ENCODE measurements at places on chromosomes 4 and X.

GRCh38 chr4:169342906-169343564, 72.3 kb upstream of the SH3RF1 start:
- no peak for DNase-seq

DNA sequence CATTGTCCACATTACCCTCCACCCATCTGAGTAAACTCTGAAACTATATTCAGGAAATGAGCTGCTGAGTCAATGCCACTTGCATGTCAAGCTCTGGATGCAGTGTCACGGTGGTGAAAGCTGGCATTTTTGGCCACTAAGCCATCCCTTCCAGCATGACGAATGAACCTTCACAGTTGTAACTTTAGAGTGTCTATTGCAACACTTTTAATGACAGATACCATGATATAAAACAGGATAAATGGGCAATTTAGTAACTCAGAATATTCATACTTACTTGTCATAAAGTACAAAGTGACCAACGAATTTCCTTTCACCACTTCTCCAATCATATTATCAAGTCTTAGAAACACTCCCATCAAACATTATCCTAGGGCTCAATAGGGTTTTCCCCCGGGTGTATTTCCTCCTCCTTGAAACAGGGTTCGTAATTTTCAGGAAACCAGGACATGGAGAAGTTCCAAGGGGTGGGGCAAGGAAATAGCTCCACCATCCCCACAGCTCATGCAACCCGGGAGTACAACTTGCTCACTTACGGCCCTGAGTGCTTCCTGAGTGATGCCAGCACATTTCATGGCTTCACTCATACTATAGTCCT, 73.1 kb downstream of the MTHFD2L start:
- no peak for DNase-seq

- no peak for DNase-seq
These were observed 24.3 kb downstream of the ADD1 start for GRCh38 chr4:2867758-2868491.

DNA sequence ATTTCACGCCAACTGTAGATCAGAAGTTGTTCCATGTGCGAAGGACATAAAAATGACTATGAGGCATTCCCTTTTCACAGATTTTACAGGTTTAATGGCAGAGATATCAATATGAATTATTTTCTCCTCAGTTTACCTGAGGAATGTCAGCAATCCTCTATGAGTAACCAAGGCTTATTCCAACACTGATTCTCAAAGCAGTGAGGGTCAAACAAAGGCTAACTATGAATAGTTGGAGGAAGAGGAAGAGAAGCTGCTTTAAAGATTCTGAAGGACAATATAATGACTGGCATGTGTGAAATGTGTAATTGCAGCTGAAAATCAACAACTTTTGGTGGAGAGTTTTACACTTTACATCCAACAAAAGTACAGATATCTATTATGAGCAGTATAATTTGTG, 29.1 kb downstream of the NAF1 start:
- no peak for DNase-seq

- no peak for DNase-seq
These were observed 107.6 kb upstream of the PACRGL start for GRCh38 chr4:20592663-20593062.

GRCh38 chrX:149004936-149005335, 500.2 kb downstream of the IDS start:
- no peak for DNase-seq

- DNase-seq, result no peak
These were observed 140.9 kb downstream of the SHOX start for GRCh38 chrX:771536-771935.

DNA sequence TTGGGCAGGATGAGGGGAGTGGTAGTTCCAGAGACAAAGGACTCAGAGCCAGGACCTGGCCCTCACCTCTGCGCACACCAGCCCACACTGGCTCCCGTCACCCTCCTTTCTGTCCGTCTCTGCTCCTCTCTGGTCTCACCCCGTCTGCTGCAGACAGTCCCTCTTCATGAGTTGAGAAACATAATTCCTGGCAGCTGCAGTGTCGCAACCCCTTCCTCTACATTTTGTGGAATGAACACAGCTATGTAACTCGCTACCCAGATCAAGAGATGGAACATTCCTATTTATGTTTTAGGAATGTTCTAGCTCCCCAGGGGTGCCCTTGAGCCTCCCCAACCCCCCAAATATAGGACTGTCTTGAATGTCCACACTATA, 59.3 kb downstream of the SHROOM2 start:
- no peak for DNase-seq

GRCh38 chr4:174214101-174214878, 69.2 kb downstream of the FBXO8 start:
- no peak for DNase-seq

GRCh38 chr4:113411496-113411938, 350.0 kb downstream of the CAMK2D start:
- no peak for DNase-seq

GRCh38 chr4:128653527-128654444, 155.7 kb upstream of the JADE1 start:
- no peak for DNase-seq

GRCh38 chrX:153908219-153908860, 3.9 kb downstream of the AVPR2 start:
- DNase-seq, result no peak

DNA sequence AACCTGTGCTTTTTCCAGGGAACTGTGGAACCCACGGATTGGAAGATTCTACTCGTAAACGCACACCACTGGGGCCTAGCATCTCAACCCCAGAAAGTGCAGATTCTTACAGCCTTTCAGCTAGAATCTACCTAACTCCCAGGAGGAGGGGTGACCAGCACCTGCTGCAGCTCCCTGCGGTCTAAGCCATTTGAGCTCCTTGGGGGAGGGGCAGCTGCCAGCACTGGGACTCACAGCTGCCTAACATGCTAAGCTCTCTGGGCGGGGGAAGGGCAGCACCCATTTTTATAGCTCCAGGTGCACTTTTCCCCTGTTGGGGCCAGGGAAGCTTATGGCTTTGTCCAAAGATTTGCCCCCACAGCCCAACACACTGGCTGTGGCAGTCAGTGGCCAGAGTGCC, 595.7 kb upstream of the EPHA5 start:
- DNase-seq, result no peak

GRCh38 chrX:74242484-74243138, 61.4 kb upstream of the ZCCHC13 start:
- no peak for DNase-seq

DNA sequence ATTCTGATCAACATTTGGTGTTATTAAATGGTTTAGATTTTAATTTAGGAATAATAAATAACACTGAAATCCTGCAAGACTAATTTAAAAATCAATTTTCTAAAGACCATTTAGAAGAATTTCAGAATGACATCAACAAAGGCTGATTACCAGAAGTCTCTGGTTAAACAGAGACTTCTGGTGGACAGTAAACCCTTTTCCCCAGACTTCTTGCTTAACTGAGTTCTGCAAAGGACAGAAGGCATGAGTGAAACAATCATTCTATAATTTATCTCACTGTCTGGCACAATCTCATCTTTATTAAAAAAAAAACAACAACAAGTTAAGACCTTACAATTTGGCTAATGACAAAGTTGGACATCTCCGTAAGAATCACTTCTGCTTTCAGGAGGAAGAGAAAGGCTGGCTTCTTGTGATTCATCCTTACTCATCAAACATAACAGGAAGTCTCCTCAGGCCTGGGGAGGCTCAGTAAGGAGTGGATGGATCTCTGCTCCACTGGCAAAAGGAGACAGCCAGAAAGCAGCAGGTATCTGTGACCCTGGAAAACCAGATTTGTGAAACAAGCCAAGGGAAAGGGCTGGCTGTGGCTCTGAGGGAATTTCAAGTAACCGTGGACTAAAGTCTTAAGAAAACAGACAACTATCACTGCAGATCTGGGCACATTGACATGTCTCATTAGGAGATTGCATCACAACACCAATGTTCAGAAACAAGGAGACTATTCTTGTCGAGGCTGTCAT, 908 bp upstream of the TLR6 start:
- DNase-seq, result no peak

GRCh38 chr4:106317815-106318214, 1.5 kb downstream of the AIMP1 start:
- DNase-seq, result no peak

DNA sequence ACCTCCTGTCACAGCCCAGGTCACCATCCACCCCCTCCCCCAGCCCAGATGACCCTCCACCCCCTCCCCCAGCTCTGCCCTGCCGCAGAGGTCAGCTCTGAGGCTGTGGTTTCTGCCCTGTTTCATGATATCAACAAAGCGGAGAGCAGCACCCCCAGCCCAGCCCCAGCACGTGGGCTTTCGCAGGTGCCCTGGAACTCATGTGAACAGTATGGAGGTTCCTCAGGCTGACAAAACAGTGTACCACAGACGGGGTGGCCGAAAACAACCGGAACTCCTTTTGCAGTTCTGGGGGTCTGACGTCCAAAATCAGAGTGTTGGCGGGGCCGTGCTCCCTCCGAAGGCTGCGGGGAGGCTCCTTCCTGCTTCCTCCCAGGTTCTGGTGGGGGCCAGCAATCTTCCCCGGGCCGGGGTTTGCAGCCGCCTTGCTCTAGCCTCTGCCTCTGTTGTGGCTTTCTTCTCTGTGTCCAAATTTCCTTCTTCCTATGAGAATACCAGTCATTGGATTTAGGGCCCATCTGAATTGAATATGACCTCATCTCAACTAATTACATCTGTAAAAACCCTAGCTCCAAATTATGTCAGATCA, 7.9 kb upstream of the PSAPL1 start:
- DNase-seq, result no peak

DNA sequence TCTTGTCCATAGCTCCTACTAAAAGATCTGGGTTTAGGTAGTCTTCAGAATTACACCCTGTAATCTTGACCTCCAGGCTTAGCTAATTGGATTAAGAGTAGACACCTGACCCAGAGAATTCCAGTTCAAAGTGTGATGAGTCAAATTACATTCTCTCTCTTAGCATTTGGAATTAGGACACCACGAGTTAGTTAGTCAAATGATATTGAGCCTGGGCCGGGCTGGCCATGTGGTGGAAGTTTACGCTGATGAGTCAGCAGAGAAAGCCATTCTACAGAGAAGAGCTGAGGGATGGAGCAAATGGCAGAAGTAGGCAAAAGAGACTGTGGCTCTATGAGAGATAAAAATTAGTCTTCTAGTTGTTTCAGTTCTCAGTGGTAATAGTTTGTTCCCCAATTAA, 31.1 kb downstream of the CEP44 start:
- no peak for DNase-seq

GRCh38 chr4:180949424-180950213, 1293.6 kb upstream of the TENM3 start:
- no peak for DNase-seq

DNA sequence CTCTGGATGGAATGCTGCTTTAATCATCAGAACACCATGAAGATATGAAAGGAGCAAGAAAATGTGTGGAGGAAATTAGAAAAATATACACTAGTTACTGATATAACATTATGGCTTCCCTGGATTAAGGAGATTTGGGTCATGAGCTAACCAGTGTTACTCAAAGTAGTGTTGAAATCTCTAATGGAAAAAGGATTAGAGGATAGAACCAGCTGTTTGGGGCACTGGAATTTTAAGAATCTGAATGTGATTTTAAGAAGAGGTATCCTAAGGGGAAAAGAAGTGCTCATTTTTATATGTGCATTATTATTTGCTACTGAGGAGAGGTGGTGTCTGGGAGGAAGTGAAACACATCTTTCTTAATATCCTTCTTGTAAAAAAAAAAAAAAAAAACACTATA, 164.1 kb upstream of the PPARGC1A start:
- no peak for DNase-seq

- DNase-seq, result no peak
These were observed 182.8 kb downstream of the BMPR1B start for GRCh38 chr4:94940520-94940908.

- peak; percentile 28 for DNase-seq
These were observed 43.2 kb downstream of the QDPR start for GRCh38 chr4:17468619-17469221.

- no peak for DNase-seq
These were observed 62.9 kb downstream of the LRP2BP start for GRCh38 chr4:185332575-185333464.
